ENCODE measurements at places on chromosomes 13 and 19.

- DNase-seq, result peak; percentile 71
- peak overlapping the region; percentile 29 for H3K4me3 ChIP-seq
- H3K36me3 ChIP-seq, result peaks cover 48% of the 10 kb centered on the region
- H3K4me1 ChIP-seq, result peaks cover 56% of the 10 kb centered on the region
- H3K27ac ChIP-seq, result peak overlapping the region; percentile 100
These were observed 6.2 kb downstream of the ZC3H4 start for GRCh38 chr19:47107202-47107952.

- H3K4me3 ChIP-seq, result peak within 1 kb of the TSS; percentile 86
- H3K27me3 ChIP-seq, result peaks cover 38% of the 10 kb centered on the region
- peaks cover 15% of the 10 kb centered on the region for H3K4me1 ChIP-seq
- DNase-seq, result peak; percentile 82
- H3K36me3 ChIP-seq, result no peaks in the 10 kb centered on the region
- H3K27ac ChIP-seq, result no peak within 1 kb of the TSS
These were observed at the start of gene TMEM255B for GRCh38 chr13:113758651-113759524. TSS of gene TMEM255B (plus strand) at chr13:113759226. CDS start at chr13:113759270, 44 bp downstream.

- H3K27me3 ChIP-seq, result peaks cover 30% of the 10 kb centered on the region
- peaks cover 8% of the 10 kb centered on the region for H3K4me1 ChIP-seq
- peak; percentile 68 for DNase-seq
- H3K4me3 ChIP-seq, result no peak overlapping the region
- H3K27ac ChIP-seq, result no peak overlapping the region
These were observed 339.0 kb downstream of the RFC3 start for GRCh38 chr13:34156841-34157365.

DNA sequence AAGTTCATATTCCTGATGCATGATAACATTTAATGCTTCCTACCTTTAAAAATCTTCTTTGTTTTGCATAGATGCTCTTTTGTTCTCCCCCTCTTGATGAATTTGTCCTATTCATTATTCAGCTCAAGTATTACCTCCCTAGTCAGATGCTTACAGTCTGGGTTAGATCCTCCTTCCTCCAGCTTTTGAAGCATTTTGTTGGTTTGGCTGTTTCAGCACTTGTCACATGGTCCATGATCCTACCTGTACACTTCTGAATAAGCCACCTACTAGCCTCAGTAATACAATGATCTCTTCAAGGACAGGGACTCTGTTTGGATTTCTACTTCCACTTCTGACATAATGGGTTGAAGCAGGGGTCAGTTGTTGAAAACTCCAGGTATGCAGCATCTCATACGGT is 37.4 kb downstream of the N4BP2L1 start:
- H3K36me3 ChIP-seq, result peaks cover 14% of the 10 kb centered on the region
- peaks cover 3% of the 10 kb centered on the region for H3K4me1 ChIP-seq
- H3K27me3 ChIP-seq, result no peaks in the 10 kb centered on the region
- no peak overlapping the region for H3K4me3 ChIP-seq
- H3K27ac ChIP-seq, result no peak overlapping the region

DNA sequence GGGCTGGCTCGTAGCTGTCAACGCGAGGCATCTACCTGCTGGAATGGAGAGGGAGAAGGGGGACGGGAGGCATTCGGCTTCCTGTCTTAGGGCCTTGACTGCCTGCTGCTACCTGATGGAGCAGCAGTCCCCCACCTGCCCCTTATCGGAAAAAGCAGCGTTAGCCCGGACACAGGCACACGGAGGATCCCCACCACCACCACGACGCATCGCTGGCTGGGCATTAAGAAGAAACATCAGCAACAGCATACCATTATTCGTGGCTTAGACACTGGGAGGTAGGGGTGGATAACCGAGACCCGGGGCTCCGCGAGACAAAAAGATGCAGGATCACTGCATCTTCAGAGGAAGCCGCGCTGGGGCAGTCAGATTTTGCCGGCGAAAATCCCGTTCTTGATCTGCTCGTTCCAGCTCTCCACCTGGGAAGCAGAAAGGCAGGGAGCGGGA is 1.1 kb downstream of the COX6B2 start:
- H3K27me3 ChIP-seq, result peaks cover 49% of the 10 kb centered on the region
- no peak overlapping the region for H3K27ac ChIP-seq
- H3K36me3 ChIP-seq, result no peaks in the 10 kb centered on the region
- no peak for DNase-seq

DNA sequence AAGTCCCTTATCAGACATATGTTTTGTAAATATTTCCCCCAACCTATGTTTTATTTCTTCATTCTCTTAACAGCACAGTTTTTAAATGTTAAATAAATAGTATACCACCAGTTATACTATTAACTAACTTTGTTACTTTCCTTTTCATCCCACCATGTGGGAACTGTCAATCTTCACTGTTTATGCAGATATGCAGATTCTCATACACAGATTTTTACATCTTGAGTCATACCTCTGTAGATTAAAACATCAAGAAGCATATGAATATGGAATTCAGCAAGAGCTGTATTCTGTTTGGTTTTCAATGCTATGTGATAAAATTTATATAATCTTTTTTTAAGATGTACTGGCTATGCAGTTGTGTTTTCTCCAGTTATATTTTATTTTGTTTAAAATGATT is 566.3 kb downstream of the LIG4 start:
- H3K27me3 ChIP-seq, result peaks cover 2% of the 10 kb centered on the region
- H3K27ac ChIP-seq, result no peak overlapping the region
- H3K4me3 ChIP-seq, result no peak overlapping the region
- DNase-seq, result no peak
- no peaks in the 10 kb centered on the region for H3K36me3 ChIP-seq
- H3K4me1 ChIP-seq, result no peaks in the 10 kb centered on the region

- H3K36me3 ChIP-seq, result no peaks in the 10 kb centered on the region
- H3K27me3 ChIP-seq, result peaks cover 3% of the 10 kb centered on the region
- H3K4me1 ChIP-seq, result no peaks in the 10 kb centered on the region
- DNase-seq, result no peak
- no peak overlapping the region for H3K27ac ChIP-seq
These were observed 10.3 kb downstream of the THSD1 start for GRCh38 chr13:52395704-52396103.
